ENCODE measurements at places on chromosomes 5 and 9.
A peak's percentile ranks its signal among the peaks of the same experiment; 100 is the strongest.

GRCh38 chr5:93800988-93801811 lies 59.8 kb upstream of the POU5F2 start:
- peak; percentile 90 for DNase-seq

DNA sequence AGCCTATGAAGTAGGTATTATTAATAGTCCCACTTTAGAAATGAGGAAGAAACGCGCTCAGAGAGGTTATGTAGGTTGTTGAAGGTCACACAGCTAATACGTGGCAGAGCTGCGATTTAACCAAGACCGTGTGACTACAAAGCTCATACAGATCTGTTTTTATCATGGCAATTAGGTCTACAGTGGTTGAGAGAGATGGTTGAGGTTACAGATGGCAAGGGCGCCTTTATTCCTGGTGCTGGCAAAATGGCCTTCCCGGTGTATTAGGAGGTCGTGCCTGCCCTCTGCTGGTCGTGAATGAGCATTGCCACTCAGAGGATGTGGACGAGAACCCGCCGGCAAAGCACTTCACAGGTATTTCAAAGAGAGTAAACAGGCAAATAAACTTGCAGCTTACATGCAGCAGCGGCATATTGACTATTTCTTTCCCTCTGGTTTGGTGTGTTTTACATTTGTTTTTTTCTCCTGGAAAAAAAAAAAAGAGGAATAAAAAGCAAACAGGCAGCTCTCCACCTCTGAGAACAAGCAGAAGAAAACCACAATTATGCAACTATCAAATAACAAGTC lies 65.3 kb upstream of the EGFLAM start:
- peak; percentile 82 for DNase-seq

- no peak for DNase-seq
These were observed 86.0 kb upstream of the NR5A1 start for GRCh38 chr9:124593200-124593599.

- no peak for DNase-seq
These were observed 762 bp upstream of the TCOF1 start for GRCh38 chr5:150356575-150357294.

DNA sequence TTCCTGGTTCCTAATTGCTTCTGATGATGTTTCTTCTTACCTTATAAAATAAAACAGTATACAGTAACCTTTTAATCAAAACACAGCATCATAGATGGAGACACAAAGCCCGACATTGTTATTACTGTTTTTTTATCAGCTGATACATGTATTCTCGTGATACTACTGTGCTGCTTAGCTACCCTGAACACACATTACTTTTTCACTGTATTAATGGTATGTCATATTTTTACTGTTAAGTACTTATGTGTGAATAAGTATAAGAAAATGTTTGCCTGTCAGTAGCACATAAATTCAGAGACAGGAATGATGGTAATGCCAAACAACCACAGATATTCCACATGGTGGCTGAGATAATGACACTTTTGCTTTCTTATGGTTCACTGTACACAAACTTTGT lies 68.7 kb downstream of the RAB24 start:
- DNase-seq = no peak

DNA sequence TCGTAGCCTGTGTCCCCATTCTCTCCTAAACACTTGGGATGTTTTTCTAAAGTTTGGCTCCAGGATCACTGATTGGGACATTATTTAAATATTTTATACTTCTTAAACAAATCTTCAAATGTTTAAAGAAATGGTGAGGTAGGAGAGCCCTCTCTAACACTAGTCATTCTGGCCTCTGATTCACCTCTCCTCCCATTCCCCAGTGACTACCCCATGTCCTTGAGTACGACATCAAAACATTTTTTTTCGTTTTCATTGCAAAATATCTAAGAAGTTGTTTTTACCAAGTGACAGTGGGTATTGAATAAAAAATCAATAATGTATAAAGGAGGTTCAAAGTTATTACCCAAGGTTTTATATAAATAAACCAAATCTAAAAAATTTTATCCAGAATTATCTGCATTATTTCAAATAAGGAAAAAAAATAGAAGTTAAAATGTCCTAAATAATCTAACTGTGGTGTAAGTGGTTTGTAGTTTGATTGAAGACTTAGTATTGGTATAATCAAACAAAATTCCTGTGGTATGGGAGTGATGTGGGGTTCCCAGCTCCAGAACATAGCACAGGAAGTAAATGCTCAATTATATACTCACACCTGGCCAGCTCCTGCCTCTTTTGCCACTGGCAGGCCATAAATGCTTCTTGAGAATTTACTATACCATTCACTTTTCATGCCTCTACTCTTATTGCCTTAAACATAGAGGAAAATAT lies 51.1 kb downstream of the MAST4 start:
- DNase-seq = peak; percentile 25

DNA sequence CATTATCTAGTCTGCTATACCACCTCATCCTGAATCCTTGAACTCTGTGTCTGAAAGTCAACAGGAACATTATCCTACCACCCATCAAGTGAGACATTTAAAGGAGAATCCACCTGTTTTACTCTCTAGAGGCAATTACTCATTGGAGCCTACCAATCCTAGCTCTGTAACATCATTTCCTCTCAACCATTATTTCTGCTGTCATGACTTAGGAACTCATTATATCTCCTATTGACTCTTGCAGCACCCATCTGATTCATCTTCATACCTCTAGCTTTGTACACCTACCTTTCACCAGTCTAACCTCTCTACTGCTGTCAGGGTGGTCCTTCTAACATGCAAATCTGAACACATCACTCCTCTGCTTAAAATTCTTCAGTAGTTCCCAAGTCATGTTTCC lies 481.5 kb downstream of the NFIB start:
- no peak for DNase-seq

DNA sequence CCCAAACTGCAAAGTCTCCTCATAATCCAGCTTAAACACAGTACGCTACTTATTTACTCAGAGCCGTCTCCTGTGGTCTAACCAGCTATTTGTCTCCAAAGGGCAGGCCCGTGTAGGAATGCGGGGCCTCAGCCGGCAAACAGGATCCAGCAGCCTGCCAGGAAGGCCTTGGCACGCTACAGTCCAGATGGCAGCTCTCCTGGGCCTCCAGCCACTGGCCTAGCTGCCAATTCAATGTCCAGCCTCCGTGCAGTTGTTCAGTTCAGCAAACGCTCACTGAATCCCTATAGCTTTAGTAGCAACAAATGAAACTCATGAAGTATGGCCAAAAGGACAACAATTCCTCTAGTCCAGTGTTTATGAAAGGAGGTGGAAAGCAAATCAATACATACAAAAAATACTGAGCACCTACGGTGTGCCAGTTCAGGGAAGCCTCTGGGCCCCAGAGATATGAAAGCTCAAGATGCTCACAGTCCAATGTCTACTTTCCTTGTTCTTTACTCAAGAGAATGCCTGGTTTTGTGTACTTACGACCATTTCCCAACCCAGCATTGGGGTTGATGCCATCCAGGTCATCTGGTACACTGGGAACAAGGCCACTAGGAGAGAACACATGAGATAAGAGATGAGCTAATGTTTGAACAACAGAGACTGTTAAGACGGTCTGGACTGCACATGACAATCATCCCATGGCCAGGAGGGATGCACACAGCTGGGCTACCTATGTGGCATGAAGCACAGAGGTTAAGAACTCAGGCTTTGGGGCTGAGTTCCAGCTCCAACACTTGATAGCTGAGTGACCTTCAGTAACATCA lies 8.3 kb downstream of the CDK5RAP2 start:
- DNase-seq = peak; percentile 13

- DNase-seq = no peak
These were observed 121.6 kb downstream of the TLR4 start for GRCh38 chr9:117825609-117826347.

DNA sequence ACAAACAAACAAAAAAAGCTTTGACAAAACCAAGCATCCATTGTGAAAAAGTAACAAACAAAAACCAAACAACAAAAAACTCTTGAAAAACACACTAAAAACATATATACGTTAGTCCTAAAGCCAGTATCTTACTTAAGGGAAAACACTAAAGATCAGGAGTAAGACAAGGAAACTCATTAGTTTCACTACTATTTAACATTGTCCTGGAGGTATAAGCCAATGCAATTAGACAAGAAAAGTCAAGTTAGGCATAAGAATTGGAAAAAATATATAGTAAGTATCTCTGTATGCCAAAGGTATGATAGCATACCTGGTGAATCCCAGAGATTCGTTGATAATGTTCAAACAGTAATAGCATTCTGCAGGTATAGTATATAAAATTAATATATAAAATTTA lies 21.8 kb upstream of the UBTD2 start:
- no peak for DNase-seq

DNA sequence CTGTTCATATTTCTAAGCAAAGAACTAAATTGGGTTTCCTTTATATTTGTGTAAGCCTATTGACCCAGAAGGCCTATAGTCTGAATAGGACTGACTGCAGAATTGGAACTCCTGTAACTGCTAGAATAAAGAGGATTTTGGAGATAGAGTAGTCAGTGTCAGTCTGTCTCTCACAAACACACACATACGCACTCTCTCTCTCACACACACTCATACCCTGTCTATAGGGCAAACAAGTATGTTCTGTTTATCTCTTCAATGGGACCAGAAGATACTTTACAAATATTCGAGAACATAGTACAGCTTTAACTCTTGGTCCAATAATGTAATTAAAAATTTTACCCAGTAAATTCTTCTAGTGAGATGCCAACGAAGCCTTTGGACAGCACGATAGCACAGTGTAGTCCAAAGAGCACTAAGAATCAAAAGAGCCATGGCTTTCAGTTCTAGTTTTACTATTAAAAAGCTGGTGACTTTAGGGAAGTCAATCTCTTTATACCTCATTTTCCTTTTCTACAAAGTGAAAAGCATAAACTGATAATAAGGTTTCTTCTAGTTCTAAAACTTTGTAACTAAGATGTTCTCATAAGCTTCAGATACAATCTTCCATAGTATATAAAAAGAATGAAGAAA lies 19.3 kb downstream of the ABHD17B start:
- no peak for DNase-seq

GRCh38 chr9:128215491-128216409 lies 12.6 kb downstream of the DNM1 start:
- no peak for DNase-seq

GRCh38 chr9:132479733-132480132 lies 69.7 kb downstream of the CFAP77 start:
- no peak for DNase-seq

DNA sequence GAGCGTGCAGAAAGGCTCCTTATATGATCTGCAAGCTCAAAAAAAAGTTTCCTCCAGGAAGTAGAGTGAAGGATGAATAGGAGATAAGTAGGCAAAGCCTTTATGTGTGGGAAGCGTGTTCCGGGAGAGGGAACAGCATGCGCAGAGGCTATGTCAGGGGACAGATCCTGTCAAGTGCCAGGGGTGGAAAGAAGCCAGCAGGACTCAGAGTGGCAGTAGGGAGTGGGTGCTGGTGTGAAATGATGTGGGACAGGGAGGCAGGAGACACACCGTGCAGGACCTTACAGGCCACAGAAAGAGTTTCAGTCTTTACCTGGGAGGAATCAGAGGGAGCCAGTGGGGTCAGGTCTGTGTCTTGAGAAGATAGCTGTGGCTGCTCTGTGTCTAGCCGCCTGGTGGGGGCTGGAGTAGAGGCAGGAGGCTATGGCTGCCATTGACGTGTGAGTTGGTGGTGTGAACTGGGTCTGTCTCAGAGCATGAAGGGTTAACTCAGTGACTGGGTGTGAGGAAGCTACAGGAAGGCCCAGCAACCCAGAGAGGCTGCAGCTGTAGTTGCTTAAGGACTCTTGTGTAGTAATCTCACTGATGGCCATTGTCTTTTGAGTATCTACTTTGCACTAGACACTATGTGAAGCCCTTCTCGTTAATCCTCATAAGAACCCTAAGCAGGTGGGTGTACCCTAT lies 71.3 kb downstream of the PPARGC1B start:
- peak; percentile 84 for DNase-seq

DNA sequence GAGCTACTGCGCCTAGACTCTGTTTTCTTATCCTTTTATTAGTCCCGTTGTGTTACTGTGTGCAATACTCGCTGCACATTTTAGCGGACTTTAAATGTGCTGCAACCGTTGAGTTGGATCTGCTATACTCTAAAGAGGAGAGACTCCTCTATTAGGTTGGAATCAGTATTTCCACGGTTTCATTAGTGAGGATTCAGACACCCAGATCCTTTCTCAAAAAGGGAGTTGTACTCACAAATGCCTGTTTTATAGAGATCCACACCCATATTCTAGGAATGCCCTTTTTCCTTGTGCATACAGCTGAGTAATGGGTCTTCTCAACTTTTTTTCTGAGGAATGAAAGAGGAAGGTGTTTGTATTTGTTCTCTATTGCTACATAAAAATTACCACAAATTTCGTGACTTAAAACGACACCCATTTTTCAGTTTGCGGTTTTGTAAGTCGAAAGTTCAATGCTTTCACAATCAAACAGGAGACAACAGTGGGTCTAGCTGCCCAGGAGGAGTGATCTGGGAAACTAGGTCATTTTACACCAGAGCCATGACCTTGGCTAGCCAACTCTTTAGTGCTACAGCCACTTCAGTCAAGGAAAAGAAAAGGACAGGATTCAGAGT lies 52.8 kb upstream of the SLC44A1 start:
- no peak for DNase-seq
